Spleen (tissue), 13 donors: ENCODE measurements at places on chromosomes 16 and 17. TPM values are rescaled to one million over a fixed set of nuclear protein-coding genes. Genes with fewer than 3 reads are reported as not detected.

Gene NPIPB13
- polyA plus RNA-seq: 3.9 TPM

Gene CIBAR2
- polyA plus RNA-seq: 0.13 TPM

DNA sequence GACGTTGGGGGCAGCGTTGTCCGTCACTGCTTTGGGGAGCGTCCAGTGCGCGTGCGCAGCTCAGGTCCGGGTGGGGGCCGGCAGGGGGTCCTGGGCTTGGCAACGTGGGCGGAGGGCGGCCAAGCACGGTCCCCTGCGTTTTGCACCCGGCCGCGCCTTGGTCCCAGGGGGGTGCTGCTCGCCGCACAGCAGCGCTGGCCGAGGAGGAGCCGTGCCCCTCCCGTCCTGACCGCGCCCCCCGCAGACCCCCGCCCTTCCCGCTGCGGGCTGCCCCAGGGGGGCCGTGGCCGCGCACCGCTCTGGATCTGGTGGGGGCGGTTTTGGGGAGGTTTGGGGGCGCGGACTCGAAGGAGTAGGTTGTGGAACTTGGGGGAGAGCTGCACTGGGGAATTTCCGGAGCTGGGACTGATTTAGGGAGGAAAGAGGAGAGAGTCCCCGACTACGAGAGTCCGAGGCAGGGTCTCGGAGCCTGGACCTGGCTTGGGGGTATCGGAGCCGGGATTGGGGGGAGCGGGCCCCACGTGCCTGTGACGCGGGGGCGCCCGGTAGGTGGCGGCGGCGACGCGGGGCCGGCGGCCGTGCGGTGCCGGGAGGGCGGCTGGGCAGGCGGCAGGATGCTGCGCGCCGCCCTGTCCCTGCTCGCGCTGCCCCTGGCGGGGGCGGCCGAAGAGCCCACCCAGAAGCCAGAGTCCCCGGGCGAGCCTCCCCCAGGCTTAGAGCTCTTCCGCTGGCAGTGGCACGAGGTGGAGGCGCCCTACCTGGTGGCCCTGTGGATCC lies at the start of gene SLC9A5:
SLC9A5 (plus strand) TSS at position 579 of the 777 bp plus-strand sequence; CDS start at position 615, 36 bp downstream.
- peak; percentile 89 for DNase-seq

DNA sequence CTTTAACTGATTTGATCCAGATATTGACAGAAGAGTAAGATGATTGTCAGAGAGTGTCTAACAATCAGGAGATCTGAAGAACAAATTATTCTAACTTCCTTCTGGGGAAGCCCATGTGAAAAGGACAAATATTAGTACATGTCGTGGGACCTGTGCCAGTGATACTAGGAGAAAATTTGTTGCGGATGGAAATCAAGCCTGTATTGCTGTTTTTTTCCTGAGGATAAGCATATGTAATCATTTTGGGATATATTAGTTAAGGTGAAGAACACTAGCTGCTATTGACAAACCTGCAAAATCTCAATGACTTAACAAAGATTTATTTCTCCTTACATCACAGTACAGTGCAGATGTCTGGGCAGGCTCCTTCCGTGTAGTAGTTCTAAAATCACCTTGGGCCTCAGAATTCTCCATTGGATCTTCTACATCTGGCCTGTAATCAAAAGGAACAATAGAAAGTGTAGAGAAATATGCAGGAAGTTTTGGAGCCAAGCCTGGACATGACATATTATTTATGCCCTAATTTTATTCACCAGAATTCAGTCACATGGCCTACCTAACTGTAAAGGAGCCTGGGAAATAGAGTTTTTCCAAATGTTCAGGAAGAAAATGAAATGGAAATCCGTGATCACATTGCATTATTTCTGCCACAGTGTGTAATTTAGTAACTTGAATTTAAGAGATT lies 58.3 kb downstream of the CYB561 start:
- DNase-seq: no peak

DNA sequence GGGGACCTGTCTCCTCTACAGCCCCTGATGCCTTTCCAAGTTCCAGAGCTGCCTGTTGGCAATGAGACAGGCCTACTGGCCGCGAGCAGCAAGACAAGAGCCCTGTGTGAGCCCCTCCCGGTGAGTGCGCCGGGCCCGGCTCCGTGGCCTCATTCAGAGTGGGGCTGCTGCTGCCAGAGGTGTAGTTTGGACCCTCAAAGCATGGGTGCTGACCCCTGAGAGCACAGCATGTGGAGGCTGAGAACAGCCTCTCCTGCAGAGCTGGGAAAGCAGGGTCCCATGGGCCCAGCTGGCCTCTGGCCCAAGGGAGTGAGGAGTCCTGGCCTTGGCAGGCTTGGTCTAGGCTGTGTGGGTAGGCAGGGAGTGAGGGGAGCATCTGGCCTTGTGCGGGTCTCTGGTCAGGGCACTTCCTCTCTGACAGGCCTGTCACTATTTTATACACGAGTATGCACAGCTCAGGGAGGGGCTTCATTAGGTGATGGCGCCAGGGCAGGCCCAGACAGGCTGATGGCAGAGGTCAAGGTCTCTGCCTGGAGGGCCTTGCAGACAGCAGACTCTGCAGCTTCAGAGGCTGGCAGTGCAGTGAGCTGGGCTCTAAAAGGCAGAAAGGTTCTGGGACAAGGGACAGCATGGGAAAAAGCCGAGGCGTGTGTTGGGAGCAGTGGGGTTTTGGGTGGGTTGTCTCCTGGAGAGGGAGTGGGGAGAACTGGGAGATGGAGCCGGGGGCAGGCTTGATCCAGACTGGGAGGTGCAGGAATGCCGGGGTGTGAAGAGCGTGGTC lies 43.4 kb downstream of the ADCY7 start:
- DNase-seq: peak; percentile 62

- no peak for DNase-seq
Measured at GRCh38 chr16:85238233-85238647, 126.0 kb upstream of the CIBAR2 start.

DNA sequence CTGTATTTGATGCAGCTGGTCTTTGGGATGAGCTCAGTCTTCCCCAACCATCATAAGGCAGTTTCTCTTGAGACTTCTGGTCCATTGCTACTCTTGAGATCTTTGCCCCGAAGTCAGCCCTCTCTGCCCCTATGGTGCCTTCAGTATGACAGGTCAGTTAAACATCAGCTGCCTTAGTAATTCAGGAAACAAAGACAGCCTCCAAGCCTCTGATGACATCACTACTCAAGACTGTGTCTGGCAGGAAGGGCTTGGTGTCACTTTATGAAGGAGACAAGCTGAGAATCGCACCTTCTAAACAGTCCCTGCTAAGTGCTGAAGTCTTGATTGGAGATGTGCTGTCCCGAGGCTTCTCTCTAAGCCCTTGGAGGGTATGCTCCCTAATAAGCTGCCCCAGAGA lies 104.9 kb upstream of the TBX2 start:
- DNase-seq: no peak

- peak; percentile 80 for DNase-seq
Measured at GRCh38 chr17:6753006-6753445, 2.8 kb upstream of the XAF1 start.

DNA sequence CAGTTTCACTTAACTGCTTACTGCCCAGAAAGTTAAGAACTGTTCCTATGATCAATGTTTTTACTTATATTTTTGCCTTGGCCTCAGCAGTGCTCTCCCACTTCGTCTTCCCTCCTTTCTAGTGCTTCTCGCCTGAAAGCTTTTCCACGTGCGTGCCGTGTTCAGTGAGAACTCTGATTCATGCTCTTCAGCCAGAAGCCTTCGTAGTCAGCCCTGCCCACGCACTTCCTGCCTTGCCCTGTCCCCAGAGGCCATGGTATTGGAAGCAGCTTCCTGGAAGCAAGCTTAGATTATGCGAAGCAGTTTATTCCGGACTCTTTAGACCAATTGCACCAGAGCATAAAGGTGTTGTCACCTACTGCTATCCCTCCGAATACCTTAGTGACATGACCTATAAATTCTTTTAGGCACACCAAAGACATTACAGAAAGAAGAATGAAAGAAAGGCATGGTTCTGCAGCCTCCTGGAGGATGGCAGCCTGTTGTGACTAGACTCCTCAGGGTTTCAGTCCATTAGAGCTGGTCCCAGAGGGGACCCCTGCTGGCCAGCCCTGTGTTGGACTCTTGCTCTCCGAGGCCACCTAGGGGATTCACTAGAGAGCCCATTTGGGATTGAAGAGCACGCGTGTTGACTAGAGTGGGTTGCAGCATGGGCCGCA lies 105.2 kb downstream of the RPTOR start:
- peak; percentile 85 for DNase-seq

DNA sequence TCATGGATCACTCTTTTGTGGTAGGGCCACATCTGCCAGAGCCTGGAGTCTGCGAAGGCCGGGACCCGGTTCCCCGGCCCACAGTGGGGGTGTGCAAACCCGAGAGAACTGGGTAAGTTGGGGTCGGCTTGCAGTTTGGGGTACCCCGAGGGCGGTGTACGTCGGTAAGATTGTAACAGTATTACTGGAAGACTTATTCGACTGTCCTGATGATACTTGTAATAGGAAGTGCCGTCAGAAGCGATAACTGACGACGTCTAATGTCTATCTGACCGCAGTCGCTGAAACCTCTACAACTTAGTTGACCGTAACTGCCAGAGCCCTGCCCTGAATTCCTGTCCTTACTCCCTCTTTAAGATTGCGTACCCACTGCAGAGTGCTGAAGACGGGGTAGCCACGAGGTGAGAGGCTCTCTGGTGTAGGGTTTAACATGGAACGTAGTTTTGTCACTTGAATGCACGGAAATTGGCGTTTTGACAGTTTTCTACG lies 24.0 kb downstream of the TRPV2 start:
- DNase-seq: no peak
